ENCODE measurements at places on chromosomes 11 and 22. TPM values are rescaled to one million over a fixed set of nuclear protein-coding genes. Genes with fewer than 3 reads are reported as not detected.

GRCh38 chr11:115627666-115628460, 123.6 kb upstream of the CADM1 start:
- no peak for DNase-seq

- no peak for DNase-seq
These were observed 17.4 kb downstream of the TP53AIP1 start for GRCh38 chr11:128925250-128925600.

GRCh38 chr22:44326491-44326885, 13.7 kb upstream of the SHISAL1 start:
- DNase-seq = no peak

PIH1D2 gene
- polyA plus RNA-seq = 0.89 TPM

- DNase-seq = no peak
These were observed 58.6 kb downstream of the BRD1 start for GRCh38 chr22:49768951-49769690.

NPTXR gene
- 0.75 TPM for polyA plus RNA-seq

FAM111B gene
- 28.2 TPM for polyA plus RNA-seq

DNA sequence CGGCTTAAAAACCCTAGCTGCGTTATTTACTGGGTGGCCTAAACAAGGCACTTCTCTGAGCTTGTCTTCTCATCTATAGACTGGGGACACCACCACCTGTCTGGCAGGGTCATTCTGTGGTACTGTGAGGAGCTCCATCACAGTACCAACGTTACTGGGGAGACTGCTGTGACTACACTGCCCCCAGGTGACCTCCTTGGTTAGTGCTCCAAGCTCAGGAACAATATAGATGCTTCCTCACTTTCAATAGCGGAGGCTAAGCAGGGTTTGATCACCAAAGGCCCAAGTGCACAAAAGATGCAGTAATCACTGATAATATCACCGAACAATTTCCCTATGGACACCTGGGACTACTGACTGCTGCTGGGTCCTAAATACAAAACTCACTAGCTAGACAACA, 18.8 kb downstream of the PRPF19 start:
- peak; percentile 77 for DNase-seq

GRCh38 chr11:42576318-42576717, 735.5 kb upstream of the API5 start:
- DNase-seq = no peak

GRCh38 chr11:18491924-18492323, 34.8 kb downstream of the TSG101 start:
- DNase-seq = no peak

DNA sequence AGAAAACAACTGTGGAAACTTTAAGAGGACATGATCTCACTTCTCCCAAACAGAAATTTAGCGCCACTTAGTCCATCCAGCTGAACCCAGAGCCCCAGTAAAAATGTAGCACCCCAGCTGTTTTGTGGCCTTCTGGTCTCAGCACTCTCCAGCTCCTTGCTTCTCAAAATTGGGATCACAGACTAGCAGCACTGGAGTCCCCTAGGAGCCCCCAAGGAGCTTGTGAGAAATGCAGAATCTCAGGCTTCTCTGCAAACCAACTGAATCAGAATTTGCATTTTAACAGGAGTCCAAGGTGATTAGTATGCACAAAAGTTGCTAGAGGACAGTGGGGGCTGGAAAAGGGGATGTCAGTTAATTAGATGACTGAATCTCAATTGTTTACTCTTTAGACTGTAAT, 89.8 kb upstream of the FIBIN start:
- peak; percentile 17 for DNase-seq

ZFTA gene
- 8.3 TPM for polyA plus RNA-seq

GRCh38 chr22:32204040-32204855, 625 bp downstream of the RFPL2 start:
- DNase-seq = peak; percentile 63

DNA sequence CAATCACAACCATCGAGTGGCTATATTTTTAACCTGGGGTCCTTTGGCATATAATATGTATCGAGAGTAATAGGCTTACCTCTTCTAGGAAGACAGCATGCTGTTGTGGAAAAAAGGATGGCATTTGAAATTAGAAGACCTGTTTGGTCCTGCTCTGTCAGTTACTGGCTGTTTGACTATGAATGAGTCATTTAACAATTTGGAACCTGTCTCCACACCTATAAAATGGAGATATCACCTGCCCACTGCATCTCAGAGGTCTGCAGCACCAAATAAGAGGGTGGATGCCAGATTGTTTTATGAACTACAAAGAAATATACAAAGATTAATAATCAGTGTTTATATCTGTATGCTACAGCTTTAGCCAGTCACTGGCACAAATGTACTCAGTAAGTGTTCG, 60.8 kb downstream of the SLC25A17 start:
- DNase-seq = no peak

GRCh38 chr22:25478528-25478927, 85.9 kb upstream of the GRK3 start:
- DNase-seq = no peak

OR51I1 gene
- not detected for polyA plus RNA-seq

APOBEC3F gene
- polyA plus RNA-seq = 3.5 TPM

GRCh38 chr11:12968101-12968500, 41.0 kb upstream of the RASSF10 start:
- DNase-seq = no peak

NPAS4 gene
- 0.71 TPM for polyA plus RNA-seq

GRCh38 chr22:48944751-48945620, 882.7 kb downstream of the BRD1 start:
- DNase-seq = no peak

GRCh38 chr11:132187814-132188213, 817.4 kb downstream of the NTM start:
- DNase-seq = no peak
